Stimulated activated CD8-positive, alpha-beta memory T cell treated with anti-CD3 and anti-CD28 coated beads, Interleukin-4, amount 100 ng/mL, for 1 hour (primary cell): ENCODE measurements at places on chromosomes 1 and 21.

- DNase-seq = no peak
Measured at GRCh38 chr1:218686258-218686657, 341.1 kb downstream of the TGFB2 start.

DNA sequence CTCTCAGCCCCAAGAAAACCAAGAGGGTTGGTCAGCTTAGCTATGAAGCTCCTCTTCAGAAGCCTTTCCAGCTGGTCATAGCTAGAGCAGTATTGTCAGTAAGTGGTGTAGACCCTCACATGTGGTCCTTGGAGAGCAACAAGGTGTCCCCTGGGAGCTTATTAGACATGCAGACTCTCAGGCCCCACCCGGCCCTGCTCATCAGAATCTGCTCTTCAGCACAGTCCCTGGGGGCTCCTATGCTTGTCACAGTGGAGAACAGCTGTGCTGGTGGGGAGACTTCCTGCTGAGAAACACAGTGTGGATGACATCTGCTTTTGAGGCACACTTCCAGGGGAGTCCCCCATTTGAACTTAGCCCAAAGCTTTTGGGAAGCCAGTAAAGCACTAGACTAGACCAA lies 21.9 kb upstream of the NEK2 start:
- DNase-seq = no peak

DNA sequence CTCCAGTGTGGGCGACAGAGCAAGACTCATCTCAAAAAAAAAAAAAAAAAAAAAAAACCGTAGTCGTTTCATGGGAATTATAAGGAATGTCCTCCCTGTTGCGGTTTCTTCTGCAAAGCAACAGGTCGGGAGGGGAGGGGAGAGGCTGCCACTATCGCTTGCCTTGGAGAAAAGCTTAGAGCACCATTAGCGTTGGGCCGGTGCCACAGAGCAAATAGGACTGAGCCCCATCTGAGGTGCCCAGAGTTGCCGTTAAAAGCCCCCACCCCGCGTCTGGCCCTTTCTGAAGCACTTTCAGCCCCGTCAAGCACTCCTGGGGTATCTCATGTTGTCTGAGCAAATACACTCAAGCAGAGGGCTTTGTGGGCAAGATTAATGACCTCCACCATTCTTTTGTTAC lies 2.2 kb downstream of the RIPPLY3 start:
- no peak for DNase-seq

- DNase-seq = no peak
Measured at GRCh38 chr1:237444120-237444790, 402.3 kb downstream of the RYR2 start.

- DNase-seq = no peak
Measured at GRCh38 chr1:158830904-158831507, at the start of gene MNDA. Gene MNDA, plus strand, starts transcription at chr1:158831351. Its CDS starts 10,803 bp downstream, at chr1:158842154.

GRCh38 chr1:207072233-207072632 lies 16.4 kb upstream of the C4BPB start:
- DNase-seq = no peak

- DNase-seq = no peak
Measured at GRCh38 chr1:18241891-18242290, 134.3 kb downstream of the IGSF21 start.

- DNase-seq = no peak
Measured at GRCh38 chr1:47558601-47559593, 121.1 kb downstream of the FOXD2 start.

DNA sequence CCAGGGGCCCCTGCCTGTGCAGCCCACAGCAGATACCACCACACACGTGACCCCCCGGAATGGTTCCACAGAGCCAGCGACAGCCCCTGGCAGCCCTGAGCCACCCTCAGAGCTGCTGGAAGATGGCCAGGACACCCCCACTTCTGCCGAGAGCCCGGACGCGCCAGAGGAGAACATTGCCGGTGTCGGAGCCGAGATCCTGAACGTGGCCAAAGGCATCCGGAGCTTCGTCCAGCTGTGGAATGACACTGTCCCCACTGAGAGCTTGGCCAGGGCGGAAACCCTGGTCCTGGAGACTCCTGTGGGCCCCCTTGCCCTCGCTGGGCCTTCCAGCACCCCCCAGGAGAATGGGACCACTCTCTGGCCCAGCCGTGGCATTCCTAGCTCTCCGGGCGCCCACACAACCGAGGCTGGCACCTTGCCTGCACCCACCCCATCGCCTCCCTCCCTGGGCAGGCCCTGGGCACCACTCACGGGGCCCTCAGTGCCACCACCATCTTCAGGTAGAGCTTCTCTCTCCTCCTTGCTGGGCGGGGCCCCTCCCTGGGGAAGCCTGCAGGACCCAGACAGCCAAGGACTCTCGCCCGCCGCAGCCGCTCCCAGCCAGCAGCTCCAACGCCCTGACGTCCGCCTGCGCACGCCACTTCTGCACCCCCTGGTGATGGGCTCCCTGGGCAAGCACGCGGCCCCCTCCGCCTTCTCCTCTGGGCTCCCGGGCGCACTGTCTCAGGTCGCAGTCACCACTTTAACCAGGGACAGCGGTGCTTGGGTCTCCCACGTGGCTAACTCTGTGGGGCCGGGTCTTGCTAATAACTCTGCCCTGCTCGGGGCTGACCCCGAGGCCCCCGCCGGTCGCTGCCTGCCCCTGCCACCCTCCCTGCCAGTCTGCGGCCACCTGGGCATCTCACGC lies 51.0 kb downstream of the COL18A1 start:
- DNase-seq = no peak

DNA sequence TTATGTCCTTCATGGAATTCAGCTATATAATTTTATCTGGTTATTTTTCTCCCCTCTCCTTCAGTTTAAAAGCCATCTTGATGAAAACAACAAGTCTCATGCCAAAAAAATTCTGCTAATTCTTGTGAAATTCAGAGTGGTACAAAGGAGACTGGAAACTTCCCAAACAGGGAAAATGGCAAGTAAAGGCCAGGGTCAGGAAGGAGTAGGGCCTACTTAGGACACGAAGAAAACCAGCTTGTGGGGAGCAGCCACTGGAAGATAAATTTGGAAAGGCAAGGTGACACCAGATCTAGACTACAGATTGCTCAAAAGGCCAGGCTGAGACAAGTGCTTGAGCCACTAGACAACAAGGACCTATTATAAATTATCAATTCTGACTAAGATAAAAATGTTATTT lies 6.4 kb downstream of the TSTD1 start:
- no peak for DNase-seq
